SHP77 treated with DMSO at 0.1 percent for 48 hours (cell line): ENCODE measurements at places on chromosomes 5 and 9.

GRCh38 chr5:14231156-14231555 is 88.0 kb downstream of the TRIO start:
- DNase-seq = no peak

GRCh38 chr5:35073160-35073559 is 25.4 kb upstream of the AGXT2 start:
- no peak for DNase-seq

DNA sequence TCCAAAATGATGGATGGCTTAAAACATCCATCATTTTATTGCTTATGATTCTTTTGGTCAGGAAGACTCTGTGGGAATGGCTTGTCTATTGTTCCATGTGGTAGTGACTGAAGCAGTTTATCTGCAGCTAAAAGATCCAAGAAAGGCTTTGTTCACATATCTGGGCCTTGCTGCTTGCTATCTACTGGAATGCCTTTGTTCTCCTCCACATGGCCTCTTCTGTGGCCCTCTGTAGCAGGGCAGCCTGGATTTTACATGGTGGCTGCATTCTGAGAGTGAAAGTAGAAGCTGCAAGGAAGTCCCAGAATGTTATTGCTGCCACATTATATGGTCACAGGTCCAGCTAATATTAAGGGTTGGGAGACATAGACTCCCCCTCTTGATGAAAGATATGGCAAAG is 35.1 kb downstream of the DMXL1 start:
- no peak for DNase-seq

- no peak for DNase-seq
These were observed 172.3 kb upstream of the RFX3 start for GRCh38 chr9:3698076-3698475.

- DNase-seq = no peak
These were observed 46.1 kb upstream of the RAI14 start for GRCh38 chr5:34609951-34610441.

GRCh38 chr9:15306757-15307522 is at the start of gene TTC39B:
Gene TTC39B, minus strand, starts transcription at chr9:15307216. Its CDS starts 91 bp downstream, at chr9:15307125.
- DNase-seq = peak; percentile 63

DNA sequence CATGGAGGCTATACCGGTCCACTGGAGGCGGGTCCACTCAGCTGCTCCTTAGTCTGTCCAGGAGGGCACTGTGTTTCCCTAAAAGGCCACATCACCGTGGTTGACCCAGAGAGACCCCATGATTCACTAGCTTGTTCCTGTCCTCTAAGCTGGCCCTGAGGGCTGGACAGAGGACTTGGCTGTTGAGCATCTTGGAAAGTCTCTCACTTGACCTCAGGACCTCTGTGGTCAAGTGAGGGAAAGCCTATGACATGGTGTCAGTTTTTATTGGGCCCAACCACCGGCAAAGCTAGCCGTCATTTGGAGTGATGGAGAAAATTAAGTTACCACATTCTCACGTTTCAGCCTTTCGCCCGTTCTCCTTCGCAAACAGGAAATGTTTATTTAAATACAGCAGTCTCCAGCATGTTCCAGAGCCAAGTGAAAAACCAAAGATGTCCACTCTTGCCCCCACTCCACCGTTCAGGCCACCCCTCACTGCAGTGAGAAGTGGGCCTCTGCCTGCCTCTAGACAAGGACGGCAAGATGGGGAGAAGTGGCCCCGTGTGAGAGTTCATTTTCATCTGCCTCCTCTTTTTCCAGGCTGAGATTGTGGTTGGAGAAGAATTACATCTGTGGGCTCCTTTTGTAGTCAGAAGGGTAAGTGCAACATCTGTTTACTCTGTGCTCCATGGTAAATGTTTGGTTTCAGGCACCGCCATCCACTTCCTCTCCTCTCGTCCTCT is 4.4 kb downstream of the SLIT3 start:
- no peak for DNase-seq

- no peak for DNase-seq
These were observed 412.8 kb downstream of the SPOCK1 start for GRCh38 chr5:137086342-137086741.

DNA sequence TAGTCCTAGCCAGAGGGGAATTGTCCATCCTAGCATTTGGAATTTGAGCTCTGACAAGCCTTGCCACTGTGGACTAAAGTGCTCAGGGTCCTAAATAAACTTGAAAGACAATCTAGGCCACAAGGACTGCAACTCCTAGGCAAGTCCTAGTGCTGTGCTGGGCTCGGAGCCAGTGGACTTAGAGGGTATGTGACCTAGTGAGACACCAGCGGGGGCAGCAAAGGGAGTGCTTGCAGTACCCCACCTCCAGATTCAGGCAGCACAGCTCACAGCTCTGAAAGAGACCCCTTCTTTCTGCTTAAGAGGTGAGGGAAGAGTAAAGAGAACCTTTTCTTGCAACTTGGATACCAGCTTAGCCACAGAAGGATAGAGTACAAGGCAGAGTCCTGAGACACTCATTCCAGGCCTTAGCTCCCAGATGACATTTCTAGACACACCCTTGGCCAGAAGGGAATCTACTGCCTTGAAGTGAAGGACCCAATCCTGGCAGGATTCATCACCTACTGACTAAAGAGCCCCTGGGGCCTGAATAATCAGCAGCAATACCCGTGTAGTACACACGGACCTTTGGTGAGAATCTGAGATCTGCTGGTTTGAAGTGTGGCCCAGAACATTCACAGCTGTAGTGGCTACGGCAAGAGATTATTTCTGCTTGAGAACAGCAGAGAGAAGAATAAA is 164.6 kb downstream of the CCDC171 start:
- no peak for DNase-seq

DNA sequence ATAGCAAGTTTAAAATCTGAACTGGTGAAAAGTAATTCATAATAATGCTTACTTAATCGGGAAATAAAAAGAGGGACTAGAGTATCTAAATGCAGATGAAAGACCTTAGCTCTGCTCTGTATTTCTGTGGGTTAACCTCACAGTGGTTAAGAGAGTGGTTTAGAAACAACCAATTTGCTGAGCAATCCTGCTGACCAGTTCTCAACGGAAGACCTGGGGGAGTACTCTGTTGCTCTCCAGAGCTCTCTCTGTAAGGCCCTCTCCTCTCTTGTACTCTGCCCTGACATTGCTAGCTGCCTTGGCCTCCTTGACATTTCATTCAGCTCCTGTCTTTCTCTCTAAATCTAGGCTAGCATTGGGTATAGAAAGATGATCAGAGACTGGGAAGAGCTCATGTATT is 1186.6 kb upstream of the SEMA6A start:
- DNase-seq = no peak

- DNase-seq = no peak
These were observed 74.9 kb upstream of the HTR4 start for GRCh38 chr5:148729182-148729581.

DNA sequence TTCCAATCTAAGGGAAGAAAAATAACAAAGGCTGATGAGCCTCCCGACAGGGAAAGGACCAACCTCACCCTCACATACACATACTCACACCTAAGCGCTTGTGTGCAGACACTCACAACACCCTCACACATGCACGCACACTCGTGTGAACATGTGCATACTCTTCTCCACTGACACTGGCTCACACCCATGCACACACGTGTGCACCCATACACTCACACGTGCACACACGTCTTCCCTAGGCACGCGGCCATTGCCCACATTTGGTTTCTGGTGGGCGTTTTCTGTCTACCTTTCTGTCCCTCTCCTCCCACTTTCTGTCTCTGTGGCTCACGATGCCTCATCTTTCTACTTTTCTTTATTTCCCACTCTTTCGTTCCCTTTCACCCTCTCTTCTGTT is 169.7 kb upstream of the MVB12B start:
- DNase-seq = no peak
